ENCODE measurements at places on chromosomes 2 and 18.

GRCh38 chr18:31230495-31230894, 67.8 kb upstream of the DSC1 start:
- no peak for DNase-seq

- peak; percentile 59 for DNase-seq
These were observed 78.4 kb downstream of the CLHC1 start for GRCh38 chr2:55153584-55154299.

- no peak for DNase-seq
These were observed 793.2 kb downstream of the SUCLG1 start for GRCh38 chr2:83665894-83666293.

GRCh38 chr2:10304458-10305253, 2.0 kb downstream of the HPCAL1 start:
- DNase-seq = no peak

DNA sequence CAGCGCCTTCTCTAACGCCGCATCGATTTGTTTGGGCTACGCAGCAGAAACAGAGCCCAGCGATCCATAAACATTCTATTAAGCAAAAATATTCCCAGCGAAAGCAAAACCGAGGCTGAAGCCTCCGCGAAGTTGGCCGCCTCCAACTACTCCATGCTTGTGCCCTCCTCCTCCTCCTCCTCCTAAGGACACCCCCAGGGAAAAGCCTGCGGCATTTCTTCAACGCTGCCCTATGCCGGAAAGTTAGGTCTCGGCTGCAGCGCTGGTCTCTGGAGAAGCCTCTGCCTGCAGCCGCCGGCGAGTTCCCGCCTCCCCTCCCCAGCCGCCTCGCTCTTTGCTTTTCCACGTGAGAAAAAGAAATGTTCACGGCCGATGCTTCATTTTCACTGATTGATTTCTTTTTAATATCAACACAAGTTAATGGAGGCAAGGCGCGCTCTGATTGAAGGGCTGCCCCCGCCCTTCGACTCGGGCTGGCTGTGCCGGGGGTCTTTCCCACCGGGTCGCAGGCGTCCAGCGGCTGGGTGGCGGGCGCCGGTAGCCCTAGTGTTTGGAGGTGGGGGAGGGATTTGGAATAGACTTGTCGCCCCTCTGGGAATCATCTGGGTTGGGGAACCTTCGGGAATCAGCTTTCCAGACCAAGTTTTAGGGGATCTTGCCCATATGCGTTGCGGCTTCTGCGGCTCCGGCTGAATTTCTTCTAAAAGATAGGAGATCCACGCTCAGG, 3.9 kb downstream of the NRP2 start:
- peak; percentile 60 for DNase-seq

DNA sequence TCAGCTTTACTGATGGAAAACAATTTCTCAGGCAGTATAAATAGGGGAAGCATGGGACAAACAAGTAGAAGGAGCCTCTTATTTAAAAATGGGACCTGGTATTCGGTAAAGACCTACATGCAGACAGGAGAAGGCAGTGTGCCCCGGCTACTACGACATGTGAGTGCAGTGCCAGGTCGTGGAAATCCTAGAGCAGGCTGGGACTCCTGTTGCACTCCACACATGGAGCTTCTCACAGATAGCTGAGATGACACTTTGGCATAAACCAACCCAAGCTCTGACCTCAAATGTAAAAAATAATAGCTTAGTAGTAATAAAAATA, 885 bp upstream of the DSEL start:
- DNase-seq = no peak

- DNase-seq = no peak
These were observed 495 bp upstream of the ASIC4 start for GRCh38 chr2:219513787-219514186.

GRCh38 chr2:215652388-215652787, 216.5 kb upstream of the FN1 start:
- DNase-seq = no peak

GRCh38 chr2:172097557-172098131, 5.1 kb downstream of the DLX2 start:
- DNase-seq = no peak

GRCh38 chr2:497770-498492, 179.3 kb downstream of the TMEM18 start:
- DNase-seq = no peak

DNA sequence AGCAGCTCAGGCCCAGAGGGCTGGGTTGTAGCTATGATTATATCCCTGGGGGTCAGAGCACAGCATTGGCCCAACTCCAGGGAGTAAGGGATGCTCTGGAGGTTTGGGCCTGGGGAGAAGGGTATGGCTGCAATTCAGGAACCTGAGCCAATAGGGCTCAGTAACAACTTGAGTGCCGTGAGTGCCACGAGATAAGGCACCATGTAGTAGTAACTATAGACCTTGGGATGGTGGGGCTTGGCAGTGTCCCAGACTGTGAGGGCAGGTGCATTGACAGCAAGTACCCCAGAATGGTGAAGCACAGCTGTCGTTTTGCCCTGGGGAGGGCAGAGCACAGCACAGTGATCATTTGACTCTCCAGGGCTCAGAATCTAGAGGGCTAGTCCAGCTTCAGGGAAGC, 45.1 kb upstream of the ZNF396 start:
- no peak for DNase-seq

GRCh38 chr2:119749477-119750012, 10.2 kb upstream of the PTPN4 start:
- no peak for DNase-seq

DNA sequence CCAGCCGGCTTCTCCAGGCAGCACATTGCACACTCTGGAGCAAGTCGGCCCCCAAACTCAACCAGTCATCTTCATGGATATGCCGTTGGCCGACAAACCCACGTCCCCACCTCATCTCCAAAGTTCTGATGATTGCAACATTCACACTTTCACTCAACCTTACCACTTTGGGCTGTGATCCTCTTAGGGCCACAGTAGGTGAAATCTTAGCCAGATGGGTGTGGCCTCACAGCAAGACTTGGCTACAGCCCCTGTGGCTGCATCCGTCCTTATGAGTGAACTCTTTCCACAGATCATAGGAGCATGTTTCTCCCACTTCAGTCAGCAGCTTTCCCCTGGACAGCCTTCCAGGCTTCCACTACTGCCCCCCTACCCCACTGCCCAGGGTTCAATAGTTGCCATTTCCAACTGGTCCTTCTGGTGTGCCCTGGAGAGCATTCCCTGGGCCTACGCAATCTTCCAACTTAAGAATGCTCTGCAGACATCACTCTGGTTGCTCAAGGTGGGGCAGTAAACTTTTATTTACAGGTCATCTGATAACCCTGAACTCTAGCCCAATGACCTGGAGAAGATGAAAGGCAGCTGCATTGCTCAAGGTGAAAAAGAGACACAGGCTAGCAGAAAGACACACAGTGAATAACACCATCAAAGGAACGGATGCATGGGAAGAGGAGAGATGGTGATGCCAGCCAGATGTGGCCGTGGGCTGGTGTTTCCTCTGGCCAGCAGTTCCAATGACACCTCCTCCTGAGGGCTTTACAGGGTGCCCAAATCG, 34.5 kb downstream of the ARL4C start:
- no peak for DNase-seq

- no peak for DNase-seq
These were observed 95.9 kb downstream of the CCDC141 start for GRCh38 chr2:178954049-178954448.

- DNase-seq = peak; percentile 8
These were observed 62.1 kb downstream of the SCN3A start for GRCh38 chr2:165141601-165142354.

DNA sequence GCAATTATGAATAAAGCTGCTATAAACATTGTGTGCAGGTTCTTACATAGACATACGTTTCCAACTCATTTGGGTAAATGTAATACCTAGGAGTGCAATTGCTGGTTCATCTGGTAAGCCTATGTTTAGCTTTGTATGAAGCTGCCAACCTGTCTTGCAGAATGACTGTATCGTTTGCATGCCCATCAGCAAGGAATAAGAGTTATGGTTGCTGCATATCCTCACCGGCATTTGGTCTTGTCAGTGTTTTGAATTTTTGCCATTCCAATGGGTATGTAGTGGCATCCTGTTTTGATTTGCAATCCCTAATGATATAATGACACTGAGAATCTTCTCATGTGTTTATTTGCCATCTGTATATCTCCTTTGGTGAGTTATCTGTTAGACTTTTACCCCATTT, 20.7 kb downstream of the CCDC150 start:
- DNase-seq = no peak

DNA sequence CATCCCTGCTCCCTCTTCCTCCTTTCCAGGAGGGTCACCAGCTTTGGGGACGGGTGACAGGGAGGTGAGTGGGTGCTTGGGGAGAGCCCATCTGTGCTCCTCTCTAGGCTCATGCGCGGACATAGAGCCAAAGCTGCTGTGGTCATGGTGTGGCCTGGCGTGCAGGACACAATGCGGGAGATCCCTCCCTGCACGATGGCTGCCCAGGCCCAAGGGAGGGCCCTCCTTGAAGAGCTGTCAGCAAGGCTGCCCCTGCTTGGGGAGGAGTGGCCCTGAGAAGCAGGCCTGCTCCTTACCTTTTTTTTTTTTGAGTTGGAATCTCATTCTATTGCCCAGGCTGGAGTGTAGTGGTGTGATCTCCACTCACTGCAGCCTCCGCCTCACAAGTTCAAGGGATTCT, 111.4 kb downstream of the DYSF start:
- DNase-seq = no peak

DNA sequence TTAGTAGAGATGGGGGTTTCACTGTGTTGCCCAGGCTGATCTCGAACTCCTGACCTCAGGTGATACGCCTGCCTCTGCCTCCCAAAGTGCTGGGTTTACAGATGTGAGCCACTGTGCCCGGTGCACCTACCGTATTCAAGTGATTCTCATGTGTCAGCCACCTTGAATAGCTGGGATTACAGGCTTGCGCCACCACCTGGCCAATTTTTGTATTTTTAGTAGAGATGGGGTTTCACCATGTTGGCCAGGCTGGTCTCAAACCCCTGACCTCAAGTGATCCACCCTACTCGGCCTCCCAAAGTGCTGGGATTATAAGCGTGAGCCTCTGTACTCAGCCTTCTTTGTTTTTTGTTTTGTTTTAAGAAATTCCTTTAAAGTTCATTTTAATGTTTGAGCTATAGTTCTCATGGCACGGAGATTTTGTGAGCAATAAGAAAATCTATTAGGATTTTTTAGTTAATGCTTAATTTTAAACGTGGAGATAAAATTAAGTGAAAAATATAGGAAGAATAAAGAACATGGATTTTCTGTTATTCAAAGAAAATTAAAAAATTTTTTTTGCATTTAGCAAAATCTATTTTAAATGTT, 242.6 kb downstream of the PHLPP1 start:
- DNase-seq = peak; percentile 32

DNA sequence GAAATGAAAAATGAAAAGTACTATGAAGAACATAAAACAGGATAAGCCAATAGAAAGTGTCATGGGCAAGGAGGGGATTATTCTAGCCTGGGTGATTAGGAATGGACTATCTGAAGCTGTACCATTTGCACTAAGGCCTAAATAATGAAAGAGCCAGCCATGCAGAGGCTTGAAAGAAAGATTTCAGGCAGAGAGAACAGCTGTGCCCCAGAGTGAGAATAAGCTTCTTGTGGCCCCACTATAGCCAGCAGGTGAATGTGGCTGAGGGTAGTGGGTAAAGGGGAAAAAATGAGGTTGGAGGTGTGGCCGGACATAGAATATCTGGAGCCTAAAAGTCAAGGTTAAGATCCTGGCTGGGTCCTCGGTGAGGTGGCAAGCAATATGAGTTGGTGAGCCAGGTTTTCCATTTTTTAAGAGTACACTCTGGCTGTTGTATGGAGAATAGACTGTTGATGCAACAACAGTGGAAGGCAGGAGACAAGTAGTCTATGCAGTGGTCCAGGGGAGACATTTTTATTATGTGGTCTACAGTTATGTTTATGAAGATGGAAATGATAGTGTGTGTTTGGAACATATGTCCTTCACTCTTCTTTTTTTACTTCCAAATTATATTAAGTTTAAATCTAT, 135.2 kb upstream of the SETBP1 start:
- no peak for DNase-seq

GRCh38 chr2:54065891-54066290, 49.5 kb upstream of the ACYP2 start:
- DNase-seq = no peak

GRCh38 chr2:101327863-101328394, 19.4 kb upstream of the RNF149 start:
- DNase-seq = peak; percentile 49

- no peak for DNase-seq
These were observed 27.5 kb downstream of the CNRIP1 start for GRCh38 chr2:68292108-68292710.

DNA sequence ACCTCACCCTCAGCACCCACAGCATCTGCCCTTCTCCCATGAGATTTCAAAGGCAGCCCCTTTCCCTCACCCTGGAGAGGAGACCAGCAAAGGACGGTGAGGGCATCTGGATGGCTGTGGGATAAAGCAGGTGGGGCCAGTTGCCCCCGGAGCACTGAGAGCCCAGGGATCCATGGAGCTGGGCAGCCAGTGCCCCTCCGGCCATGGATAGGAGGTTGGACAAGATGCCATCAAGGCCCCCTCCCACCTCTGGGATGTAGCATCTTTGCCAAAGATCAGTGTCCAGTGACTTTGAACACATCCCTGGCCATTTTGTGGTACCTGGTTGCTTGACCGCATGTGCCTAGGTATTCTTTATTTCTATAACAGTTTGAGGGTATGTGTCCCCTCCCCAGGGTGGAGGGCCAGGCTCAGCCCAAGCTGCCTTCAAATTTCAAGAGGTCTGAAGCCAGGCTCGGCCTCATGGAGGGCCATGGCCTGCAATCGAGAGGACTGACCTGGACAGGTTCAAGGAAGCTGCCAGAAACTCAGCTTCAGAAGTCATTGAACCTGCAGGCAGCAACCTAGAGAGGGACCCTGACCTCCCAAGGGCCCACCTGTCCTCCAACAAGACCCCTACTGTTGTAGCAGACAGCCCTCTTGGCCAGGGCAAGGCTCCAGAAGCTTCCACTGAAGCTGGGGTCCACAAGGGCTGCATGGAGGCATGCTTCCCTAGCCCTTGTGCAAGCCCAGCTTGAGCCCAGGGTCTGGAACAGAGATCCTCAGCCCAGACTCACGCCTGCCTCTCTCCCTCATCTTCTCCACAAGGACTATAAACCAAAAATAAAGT, 55.5 kb upstream of the BIN1 start:
- no peak for DNase-seq

DNA sequence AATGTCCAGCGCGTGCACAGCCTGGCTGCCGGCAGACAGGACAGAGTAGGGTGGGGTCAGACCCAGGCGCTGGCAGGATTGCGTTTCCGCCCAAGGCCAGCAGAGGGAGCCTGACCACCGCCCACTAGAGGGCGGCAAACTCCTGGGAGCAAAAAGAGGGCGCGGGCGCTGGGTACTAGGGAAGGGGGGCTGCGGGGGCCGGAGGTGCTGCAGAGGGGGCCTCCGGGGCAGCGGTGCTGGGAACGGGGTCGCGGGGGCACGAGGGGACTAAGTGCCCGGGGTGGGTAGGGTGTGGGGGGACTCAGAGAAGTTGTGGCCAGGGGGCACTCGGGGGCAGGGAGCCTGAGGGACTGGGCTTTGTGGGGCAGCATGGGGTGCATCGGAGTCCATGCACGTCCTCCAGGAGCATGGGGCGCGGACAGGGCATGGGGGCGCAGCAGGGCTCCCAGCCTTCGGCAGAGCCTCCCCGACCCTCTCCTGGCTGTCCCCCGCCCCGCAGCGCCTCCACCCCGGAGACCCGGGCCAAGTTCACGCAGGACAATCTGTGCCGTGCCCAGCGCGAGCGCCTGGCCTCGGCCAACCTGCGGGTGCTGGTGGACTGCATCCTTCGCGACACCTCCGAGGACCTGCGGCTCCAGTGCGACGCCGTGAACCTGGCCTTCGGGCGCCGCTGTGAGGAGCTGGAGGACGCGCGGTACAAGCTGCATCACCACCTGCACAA, 3.2 kb downstream of the TEKT4 start:
- peak; percentile 91 for DNase-seq

GRCh38 chr2:232532419-232532818, 6.5 kb downstream of the CHRND start:
- no peak for DNase-seq

All from NCI-H526 (cell line).